ENCODE measurements at places on chromosomes 3 and 15.
A peak's percentile ranks its signal among the peaks of the same experiment; 100 is the strongest.

- DNase-seq = no peak
Measured at GRCh38 chr3:107446706-107447105, 69.5 kb downstream of the CCDC54 start.

GRCh38 chr15:58528188-58528870 is 96.5 kb downstream of the LIPC start:
- no peak for DNase-seq

GRCh38 chr3:138124706-138125355 is 7.4 kb downstream of the A4GNT start:
- no peak for DNase-seq

- no peak for DNase-seq
Measured at GRCh38 chr3:114646526-114646925, 352.7 kb downstream of the TIGIT start.

- peak; percentile 88 for DNase-seq
Measured at GRCh38 chr3:183428447-183429211, at the start of gene MCF2L2. TSS of gene MCF2L2 (minus strand) at chr3:183428619. CDS start at chr3:183427977, 642 bp downstream.

DNA sequence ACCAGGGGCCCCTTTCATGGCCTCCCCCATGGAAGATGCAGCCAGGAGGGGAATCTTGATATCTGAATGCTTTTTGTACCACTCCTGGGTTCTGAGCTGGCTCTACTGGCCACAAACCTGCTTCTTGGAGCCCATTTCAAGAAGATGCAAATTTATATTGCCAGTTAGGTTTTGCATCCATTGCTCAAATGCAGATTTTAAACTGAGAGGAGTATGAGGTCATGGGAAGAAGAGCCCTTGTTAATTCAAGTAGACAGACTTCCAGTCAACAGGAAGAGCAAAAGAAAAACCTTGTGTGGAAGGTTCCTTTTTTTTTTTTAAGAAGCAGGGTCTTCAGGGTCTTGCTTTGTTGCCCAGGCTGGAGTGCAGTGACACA is 133.5 kb downstream of the PDZRN3 start:
- no peak for DNase-seq

GRCh38 chr3:39189959-39190269 is 2.5 kb downstream of the XIRP1 start:
- DNase-seq = peak; percentile 68

GRCh38 chr3:139440639-139441556 is 35.4 kb downstream of the RBP2 start:
- no peak for DNase-seq

DNA sequence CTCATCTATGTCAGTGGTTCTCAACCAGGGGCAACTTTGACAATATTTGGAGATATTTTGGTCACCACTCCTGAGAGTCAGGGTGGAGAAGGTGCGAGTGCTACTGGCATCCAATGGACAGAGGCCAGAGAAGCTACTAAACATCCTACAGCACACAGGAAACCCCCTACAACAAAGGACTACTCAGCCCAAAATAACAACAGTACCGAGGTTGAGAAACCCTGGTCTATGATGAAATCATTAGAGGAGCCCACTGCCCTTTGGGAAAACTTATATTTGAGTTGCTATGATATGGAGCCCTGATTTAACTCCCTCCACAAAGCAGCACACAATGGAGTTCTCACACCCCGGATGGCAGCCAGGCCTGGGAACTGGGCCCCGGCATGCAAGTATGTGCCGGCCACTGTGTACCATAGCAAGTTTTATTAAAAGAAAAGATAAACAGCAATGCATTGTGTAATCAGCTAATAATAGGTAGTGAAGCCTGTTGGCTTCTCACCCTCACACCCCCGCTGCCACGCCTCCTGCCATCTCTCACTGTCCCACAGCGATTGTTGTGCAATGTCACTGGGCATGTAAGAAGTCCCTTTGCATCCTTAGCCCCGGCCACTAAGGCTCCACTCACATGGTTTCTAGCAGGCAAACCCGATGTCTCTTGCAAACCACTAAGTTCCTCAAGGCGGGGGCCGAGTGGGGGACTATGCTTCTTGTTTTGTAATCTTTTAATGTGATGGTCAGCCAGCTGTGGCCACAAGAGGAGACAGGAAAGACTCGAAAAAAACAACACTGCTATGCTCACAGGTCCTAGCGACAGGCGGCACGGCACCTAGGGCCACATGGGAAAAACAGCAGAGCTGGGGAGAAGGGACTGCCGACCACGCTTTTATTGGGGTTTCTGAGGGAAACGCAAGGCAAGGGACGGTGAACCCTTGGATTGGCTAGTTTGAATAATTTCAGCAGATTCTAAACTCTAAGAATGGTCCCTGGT is 110.0 kb downstream of the AQP9 start:
- DNase-seq = no peak

- DNase-seq = no peak
Measured at GRCh38 chr3:66362541-66362941, 138.3 kb downstream of the LRIG1 start.

- no peak for DNase-seq
Measured at GRCh38 chr3:129485721-129486663, 42.4 kb upstream of the RHO start.

DNA sequence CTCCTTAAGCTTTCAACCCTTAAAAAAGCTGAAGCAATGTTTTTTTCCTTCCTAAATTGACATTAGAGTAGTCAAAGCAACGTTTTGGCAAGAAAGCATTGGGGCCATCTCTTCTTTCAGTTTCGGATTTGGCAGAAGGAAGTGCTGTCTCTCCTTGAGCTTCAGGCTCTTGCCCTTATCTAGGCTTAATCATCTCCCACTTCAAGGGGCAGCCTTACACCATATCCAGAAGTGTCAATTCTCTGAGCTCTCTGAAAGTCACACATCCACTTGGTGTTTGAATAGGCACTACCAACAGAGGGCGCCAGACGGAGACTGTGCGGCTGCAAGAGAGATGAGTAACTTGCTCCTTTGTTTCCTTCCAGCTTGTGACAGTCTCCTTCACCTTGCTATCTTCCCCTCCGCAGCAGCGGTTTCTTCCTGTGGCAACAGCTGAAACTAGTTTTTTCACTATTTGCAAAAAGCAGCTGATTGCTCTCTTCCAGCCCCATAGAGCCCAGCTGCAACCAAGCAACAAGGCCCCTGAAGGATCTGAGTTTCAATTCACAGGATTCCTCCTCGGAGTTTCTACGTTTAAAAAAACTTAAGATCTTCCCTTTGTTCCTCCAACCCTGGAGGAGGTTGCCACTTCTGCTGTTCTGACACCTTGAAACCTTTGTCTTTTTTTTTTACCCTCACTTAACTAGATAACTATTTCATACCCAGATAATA is 147.0 kb upstream of the SLCO3A1 start:
- DNase-seq = peak; percentile 92

- DNase-seq = no peak
Measured at GRCh38 chr3:49908373-49909199, 4.9 kb upstream of the MST1R start.

GRCh38 chr15:99958426-99959097 is 225.3 kb upstream of the LYSMD4 start:
- DNase-seq = no peak

DNA sequence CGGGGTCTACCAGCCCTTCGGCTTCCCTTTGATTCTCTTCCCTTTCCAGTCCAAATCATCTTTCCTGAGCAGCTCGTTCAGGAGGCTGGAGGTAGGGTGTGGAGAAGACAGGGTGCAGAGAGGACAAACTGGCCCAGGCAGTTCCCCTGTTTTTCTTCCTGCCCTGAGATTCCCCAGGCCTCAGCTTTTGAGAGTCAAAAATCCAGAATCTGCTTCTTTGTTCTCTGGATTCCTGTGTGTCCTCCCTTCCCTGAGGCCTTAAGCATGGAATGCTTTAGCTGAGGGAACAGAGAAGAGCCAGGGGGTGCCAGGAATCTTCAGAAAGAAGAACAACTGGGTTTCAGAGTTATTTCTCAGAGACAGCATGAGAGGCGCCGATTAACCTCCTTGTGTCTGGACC is 26.7 kb upstream of the LRTM1 start:
- no peak for DNase-seq

- no peak for DNase-seq
Measured at GRCh38 chr3:197149-197827, 725 bp downstream of the CHL1 start.

- DNase-seq = no peak
Measured at GRCh38 chr15:99407716-99408115, 156.4 kb downstream of the LRRC28 start.

DNA sequence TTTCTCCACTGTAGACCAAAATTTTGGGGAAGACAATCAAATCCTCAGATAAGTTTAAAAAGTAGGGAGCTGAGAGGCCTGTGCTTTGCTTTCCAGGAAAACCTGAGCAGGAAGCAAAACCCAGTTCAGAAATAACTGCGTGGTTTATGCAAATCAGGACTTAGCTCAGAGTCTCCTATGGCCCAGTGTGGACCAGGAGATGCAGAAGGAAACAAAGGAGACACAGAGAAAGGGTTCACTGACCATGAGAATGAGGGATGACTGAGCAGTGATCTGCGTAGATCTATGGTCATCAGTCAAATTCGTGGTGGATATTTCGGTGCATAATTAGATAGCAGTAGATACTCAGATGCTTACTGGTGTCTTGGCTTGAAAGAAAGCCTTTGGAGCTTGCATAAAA is 196.6 kb downstream of the TPRG1 start:
- DNase-seq = no peak

- DNase-seq = no peak
Measured at GRCh38 chr3:110758208-110758607, 313.4 kb upstream of the NECTIN3 start.

DNA sequence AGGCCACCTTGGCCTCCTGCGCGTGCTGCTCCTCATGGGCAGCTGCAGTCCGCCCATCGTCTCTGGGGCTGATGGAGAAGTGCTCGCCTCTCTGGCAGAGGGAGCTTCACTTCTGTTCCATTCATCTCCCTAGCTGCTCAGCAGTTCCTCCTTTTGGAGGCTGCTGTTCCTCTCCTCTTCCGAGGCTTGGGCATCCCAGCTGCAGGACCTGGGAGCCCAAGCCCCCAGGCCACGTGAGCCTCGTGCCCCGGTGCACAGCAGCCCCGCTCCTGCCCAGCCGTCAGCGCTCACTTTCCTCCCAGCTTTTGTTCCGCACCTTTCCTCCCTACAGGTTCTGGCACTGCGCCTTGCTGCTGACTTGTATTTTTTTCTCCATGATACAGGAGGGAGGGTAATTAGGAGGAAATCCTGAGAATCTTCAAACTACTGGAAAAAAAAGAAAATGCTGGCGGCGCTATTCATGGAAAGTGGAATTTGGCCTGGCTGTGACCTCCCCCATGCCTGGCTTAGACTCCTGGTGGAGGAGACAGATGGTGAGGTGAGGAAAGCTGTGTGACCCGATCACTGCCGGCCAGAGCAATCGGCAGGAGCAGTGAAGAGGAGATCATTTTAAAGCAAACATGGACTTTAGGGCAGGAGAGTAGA is 210.1 kb downstream of the CHST2 start:
- no peak for DNase-seq

GRCh38 chr3:189903562-189904250 is 217.0 kb downstream of the P3H2 start:
- no peak for DNase-seq

DNA sequence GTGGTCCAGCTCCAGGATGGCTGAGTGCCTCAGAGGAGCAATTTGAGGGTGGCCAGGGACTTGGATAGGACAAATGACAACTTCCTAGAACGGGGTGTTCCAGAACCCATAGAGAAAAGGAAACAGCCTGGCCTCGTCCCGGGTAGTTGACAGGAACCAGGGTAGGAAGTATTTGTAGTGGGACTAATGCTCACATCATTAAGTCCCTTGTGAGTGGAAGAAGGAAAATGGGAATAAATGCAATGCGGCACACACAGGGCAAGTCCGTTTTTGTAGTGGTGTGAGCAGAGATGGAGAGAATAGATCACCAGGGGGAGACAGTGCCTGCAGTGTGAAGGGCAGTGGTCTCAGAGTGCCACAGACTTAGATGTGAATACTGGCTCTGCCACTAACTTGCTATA is 19.6 kb downstream of the TIMP4 start:
- peak; percentile 49 for DNase-seq

DNA sequence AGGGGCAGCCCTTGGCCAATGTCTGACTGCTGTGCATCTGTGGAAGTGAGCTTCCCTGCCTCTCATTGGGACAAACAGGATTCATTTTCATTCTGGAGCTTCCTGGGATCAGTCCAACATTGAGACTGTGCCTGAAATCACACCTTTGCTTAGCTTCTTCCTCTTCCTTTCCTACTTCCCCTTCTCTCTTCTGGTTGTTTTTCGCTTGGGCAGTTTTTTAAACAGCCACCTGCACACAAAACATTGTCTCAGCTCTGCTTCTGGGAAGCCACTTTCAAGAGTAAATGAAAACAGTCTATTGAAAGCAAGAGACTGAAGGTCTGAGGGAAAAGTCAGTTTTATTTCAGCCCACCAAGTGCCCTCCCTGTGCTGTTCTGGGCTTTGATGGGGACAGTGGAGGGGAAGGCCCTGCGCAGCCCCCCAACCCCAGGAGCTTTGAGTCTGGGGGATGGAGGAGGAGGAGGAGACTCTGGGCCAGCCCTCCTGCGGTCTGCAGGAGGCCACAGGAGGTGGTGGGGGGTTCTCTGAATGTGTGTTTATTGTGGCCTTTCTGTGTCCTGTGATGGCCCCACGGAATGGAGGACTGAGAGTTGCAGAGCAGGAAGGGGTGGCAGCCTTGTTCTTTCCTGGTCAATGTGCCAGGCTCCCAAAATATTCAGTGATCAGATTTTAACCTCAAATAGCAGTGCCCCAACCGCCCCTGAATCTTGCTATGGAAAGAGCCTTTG is 7.8 kb upstream of the ISLR2 start:
- DNase-seq = no peak

GRCh38 chr3:39474126-39474515 is 6.6 kb downstream of the MOBP start:
- DNase-seq = no peak
